SJSA1 (cell line): ENCODE measurements at places on chromosomes 16 and 17. TPM values are rescaled to one million over a fixed set of nuclear protein-coding genes. Genes with fewer than 3 reads are reported as not detected.

The SAP30BP gene
- total RNA-seq, result 90.5 and 208 TPM in 2 replicates

DNA sequence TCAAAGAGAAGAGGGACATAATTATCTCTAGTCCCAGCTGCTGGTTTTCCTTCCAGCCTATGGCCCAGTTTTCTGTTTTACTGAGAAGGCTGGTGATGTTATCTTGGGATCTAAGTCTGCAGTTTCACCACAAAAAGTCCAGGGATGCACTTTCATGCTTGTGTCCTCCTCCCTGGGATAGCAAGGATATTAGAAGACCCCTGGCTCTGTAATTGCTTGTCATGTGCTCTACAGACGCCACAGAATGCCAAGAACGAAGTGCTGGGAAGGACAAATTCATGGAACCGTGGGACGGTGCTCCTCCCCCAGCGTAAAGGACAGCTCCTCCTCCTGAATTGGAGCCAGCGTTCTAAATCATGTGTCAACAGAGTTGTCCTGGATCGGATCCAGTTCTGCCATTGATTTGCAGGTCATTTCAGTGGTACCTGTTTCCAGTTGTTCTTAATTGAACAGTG lies 8.6 kb downstream of the MAPT start:
- H3K4me1 ChIP-seq, result no peaks in the 10 kb centered on the region
- no peak overlapping the region for H3K4me3 ChIP-seq
- peaks cover 88% of the 10 kb centered on the region for H3K27me3 ChIP-seq
- DNase-seq, result no peak

- no peak for DNase-seq
- no peaks in the 10 kb centered on the region for H3K27me3 ChIP-seq
- H3K27ac ChIP-seq, result peak overlapping the region; percentile 100
- peaks cover 19% of the 10 kb centered on the region for H3K4me1 ChIP-seq
Observed at GRCh38 chr16:1308036-1308976, 1.1 kb upstream of the UBE2I start.

DNA sequence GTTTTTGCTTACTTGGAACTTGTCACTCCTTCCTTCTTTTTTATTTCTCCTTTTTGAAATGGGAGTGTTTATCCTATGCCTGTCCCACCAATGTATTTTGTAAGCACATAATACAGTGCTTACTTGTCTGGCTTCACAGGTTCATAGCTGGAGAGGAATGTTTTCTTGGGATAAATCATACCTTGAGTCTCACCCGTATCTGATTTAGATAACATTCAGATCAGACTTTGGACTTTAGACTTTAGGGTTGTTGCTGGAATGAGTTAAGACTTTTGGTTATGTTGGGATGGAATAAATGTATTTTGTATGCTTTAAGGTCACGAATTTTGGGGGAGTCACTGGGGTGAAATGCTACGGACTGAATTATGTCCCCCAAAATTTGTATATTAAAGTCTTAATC lies 13.0 kb upstream of the LRRC75A start:
- H3K27ac ChIP-seq, result no peak overlapping the region
- no peak overlapping the region for H3K4me3 ChIP-seq
- no peak for DNase-seq
- H3K27me3 ChIP-seq, result no peaks in the 10 kb centered on the region; the same call in 1 of the 2 replicates
- H3K36me3 ChIP-seq, result no peaks in the 10 kb centered on the region

DNA sequence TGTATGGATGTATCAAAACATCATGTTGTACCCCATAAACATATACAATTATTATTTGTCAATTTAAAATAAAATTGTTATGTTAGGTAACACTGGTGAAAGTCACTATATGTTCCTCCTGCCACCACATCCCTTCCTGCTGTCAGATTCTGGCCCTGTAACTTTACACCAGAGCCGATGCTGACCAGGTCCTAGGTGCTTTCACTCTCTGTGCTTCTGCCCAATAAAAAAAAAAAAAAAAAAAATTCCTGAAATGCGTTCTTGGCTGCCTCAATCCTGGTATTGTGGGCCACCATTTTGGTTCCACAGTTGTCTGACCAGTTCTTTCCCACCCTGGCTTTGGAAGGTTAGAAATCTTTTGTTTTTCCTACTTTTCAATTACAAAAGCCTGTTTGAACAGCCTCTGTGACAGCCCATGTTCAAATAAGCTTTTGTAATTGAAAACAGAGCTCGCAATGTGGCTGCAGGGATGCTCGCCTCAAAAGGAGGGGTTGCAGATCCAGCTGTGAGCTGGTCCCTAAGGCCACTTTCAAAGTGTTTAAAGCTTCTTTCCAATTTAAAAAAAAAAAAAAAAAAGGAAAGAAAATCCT lies 831.0 kb upstream of the EEF2KMT start:
- no peak overlapping the region for H3K4me3 ChIP-seq
- no peak for DNase-seq

GRCh38 chr17:48478224-48479013 lies 48.4 kb upstream of the SKAP1 start:
- no peaks in the 10 kb centered on the region for H3K27me3 ChIP-seq
- H3K36me3 ChIP-seq, result no peaks in the 10 kb centered on the region
- H3K27ac ChIP-seq, result no peak overlapping the region
- no peak overlapping the region for H3K4me3 ChIP-seq
- DNase-seq, result no peak

DNA sequence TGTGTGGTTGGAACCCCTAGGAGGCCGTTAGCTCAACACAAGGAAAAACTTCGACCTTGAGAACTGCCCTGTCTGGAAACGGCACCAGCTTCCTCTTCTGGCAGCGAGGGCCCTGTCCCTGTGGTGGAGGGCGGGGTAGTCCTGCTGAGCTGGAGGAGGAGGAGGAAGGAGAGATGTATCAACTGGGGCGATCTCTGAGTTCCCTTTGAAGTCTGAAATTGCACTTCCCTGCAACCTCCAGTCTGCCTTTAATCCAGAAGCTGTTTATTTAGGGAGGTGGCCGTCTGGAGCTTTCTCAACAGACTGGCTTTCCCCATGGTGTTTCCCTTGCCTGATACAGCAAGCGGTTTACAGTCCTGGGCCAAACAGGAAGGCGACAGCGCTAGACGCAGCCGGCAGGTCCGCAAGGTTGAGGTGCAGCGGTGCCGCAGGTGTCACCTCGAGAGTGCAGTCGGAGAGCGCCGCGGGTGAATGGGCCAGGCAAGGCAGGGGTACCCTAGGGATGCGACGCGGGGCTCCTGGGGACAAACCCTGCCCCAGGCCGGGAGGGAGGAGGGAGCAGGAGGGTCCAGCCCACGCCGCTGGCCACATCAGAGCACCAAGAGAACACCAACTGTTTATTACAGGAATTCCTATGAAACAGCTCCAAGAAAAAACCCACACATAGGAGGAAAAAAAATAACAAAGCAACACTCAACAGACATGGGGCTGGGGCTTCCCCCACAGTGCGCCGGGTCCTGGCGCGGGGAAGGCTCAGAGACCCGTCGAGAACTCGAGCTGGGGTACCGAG lies 11.4 kb upstream of the MRPS23 start:
- H3K36me3 ChIP-seq, result peaks cover 17% of the 10 kb centered on the region
- H3K4me3 ChIP-seq, result peak overlapping the region; percentile 42
- DNase-seq, result peak; percentile 85

The MAP2K6 gene
- total RNA-seq, result 1.4 and 2.1 TPM in 2 replicates

The COX6A2 gene
- not detected in 2 replicates for total RNA-seq
